ENCODE measurements at places on chromosomes 4 and X.

- DNase-seq: no peak
Measured at GRCh38 chrX:99469439-99469838, 940.6 kb downstream of the PCDH19 start.

DNA sequence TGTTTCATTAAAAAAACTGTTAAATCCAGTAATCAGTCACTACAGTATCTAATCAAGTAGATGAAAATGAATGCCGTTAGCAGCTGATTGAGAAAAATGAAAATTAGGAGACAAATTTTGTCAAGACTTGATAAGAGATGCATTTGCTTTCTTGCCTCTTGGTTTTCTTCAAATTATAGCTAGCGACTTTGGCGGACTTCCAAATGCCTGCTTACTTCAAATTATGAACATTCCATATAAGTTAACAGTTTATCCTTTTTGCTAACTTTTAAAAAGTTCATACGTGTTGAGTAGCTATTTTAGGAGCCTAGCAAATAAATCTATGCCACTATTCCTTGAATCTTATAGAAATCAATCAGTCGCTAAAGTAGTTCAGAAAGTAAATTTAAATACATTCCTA, 58.8 kb downstream of the PPP4R3C start:
- no peak for DNase-seq

- DNase-seq: no peak
Measured at GRCh38 chr4:22235698-22236097, 280.2 kb downstream of the ADGRA3 start.

- no peak for DNase-seq
Measured at GRCh38 chr4:62771983-62772557, 1571.9 kb downstream of the ADGRL3 start.

- no peak for DNase-seq
Measured at GRCh38 chr4:72901553-72901952, 168.0 kb downstream of the COX18 start.

GRCh38 chr4:37793562-37793961, 32.9 kb upstream of the PGM2 start:
- DNase-seq: no peak

GRCh38 chr4:61320154-61320553, 120.0 kb downstream of the ADGRL3 start:
- DNase-seq: no peak

GRCh38 chr4:94871644-94872305, 114.0 kb downstream of the BMPR1B start:
- no peak for DNase-seq

DNA sequence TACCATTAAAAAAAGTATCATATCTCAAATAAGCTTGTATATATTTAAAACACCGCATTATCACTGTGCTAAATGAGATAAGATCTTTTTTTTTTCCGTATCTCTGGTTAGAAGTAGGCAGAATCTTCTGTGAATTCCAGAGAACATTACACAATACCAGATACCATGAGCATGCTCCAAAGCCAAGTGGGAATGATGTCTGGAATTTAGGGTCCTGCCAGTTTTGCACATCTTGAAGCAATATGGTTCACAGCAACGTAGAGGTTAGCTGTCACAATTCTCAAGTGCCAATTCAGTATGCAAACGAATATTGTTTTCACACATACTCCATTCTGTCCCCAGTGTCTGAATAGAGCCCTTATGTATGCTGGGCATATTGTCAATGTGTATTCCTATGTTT, 127.5 kb upstream of the NEIL3 start:
- no peak for DNase-seq

DNA sequence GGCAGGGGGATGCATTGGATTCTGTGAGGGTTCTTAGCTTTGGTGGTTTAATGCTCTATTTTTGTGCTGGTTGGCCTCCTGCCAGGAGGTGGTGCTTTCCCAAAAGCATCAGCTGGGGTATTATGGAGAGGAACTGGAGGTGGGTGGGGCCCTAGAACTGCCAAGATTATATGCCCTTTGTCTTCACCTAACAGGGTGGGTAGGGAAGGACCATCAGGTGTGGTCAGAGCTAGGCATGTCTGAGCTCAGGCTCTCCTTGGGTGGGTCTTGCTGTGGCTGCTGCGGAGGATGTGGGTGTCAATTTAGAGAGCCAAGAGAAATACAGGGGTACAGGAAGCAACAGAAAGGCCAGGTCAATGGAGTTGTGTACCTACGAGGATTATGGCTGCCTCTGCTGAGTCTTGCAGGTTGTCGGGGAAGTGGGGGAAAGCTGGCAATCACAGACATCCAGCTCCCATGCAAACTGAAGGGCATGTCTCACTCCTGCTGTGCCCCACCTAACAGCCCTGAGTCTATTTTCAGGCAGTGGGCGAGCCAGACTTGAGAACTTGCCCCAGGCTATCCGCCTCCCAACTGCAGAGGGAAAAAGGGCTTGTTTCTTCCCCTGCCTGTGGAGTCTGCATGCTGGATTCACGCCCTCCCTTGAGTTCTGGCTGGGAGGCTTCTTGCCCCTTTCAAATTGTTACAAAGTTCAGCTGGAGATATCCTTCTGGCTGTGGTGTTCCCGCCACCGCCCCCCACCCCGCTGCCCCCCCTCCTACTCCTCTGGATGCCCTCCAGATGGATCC, 212.0 kb downstream of the COMMD8 start:
- no peak for DNase-seq

DNA sequence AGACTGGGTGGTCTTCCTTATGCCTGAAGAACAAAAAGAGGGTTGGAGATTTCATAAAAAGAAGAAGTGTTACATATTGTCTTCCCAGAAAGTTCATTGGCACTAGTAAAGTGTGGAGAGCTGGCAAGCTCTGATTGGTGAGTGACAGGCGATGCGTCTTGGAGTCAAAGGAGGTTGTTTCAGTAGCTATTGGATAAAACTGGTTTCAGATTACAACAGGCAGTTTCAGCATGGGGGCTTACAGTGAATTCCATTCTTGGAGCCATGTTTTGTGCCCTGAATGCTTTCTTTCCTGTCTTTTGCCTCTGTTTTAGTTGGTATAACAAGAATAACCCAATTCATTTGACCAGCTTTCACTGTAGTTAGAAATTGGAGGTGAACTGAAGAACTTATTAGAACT, 750.5 kb downstream of the ADGRL3 start:
- no peak for DNase-seq

DNA sequence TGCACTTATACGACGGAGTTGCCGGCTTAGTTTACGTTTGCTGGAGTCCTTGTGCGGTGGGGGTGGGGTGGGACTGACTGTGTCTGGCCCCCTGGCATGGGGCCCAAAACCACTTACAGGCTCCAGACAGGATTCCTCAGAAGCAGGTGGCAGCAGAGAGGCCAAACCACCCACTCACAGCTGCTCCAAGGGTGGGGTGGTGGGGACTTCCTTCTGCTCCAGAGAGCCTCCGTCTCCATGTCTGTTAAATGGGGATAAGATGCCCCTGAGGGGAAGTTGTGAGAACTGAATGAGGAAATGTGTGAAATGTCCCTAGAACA, 36.7 kb downstream of the PSAPL1 start:
- no peak for DNase-seq

- DNase-seq: no peak
Measured at GRCh38 chrX:154779261-154779660, 16.6 kb downstream of the DKC1 start.

DNA sequence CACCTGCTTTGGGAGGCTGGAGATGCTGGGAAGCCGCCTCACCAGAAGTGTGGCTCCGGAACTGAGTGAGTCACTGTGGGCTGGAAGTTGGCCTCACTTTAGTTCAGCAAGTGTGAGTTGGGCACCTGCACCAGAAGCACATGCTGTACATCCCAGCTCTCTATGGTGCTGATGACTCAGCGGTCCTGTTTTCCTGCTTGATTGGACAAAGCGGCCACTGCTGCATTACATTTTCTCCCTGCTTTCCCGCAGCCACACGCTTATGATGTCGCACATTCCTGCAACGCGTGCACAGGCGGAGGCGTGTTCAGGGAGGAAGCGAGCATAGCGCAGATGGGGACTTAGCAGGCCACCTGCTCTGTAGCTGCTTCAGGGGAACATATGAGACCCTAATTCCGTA, 26.7 kb upstream of the CLDN34 start:
- DNase-seq: no peak

DNA sequence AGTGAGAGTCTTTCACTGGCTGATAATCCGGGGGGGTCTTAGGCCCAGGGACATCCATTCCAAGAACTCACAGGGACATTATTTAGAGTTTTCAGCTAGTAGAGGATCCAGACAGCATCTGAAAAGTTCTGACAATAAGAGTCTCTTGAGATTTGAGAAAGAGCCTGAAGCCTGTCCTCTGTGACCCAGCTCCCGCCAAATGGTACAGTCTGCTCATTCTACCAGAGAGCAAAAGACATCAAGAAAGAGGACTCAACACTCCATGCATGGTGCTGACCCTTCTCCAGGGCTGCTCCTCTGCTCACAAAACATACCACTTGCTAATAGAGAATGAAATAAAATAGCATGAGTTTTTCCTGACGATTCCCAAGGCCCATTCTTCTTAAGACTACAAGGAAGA, 162.0 kb downstream of the ATP10D start:
- DNase-seq: no peak

DNA sequence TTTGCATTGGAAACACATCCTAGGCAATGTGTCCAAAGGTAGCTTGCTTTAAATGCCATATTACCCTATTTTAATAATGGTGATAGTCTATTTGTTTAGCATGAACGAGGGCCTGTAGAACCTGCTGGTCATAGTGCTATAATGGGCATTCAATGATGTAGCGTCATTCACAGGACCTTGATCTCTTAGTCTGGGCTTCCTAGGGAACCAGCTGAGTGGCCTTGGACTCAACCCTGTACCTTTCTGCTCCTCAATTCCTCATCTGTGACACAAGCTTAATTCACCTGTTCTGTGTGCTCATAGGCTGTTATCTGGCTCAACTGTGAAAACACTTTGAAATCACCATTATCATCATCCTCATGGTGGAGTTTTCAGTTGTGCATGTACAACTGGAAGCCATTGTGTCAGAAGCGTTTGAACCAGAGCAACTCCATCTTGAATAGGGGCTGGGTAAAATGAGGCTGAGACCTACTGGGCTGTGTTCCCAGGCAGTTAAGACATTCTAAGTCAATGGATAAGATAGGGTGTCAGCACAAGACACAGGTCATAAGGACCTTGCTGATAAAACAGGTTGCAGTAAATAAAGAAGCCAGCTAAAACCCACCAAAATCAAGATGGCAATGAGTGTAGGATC, 346.8 kb upstream of the KLF3 start:
- DNase-seq: no peak

DNA sequence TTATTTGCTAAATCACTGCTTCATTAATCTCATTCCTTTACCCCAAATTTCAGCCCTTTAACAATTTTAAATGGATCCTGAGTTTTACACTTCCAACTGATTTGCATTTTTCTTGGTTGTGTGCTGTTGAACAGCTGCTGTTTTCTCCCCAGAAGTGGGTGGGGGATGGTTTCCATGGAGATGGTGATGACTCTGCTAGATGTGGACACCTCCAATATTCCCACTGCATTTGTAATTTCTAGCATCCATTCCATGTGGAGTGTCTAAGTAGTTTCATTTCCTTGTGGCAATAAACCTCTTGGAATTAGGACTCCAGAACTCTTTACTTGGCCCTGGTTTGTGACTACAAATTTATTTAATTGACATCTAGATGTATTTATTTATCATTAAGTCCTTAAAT, 330.4 kb downstream of the GBA3 start:
- no peak for DNase-seq
